ENCODE measurements at places on chromosomes 3 and 15.
A peak's percentile ranks its signal among the peaks of the same experiment; 100 is the strongest.

DNA sequence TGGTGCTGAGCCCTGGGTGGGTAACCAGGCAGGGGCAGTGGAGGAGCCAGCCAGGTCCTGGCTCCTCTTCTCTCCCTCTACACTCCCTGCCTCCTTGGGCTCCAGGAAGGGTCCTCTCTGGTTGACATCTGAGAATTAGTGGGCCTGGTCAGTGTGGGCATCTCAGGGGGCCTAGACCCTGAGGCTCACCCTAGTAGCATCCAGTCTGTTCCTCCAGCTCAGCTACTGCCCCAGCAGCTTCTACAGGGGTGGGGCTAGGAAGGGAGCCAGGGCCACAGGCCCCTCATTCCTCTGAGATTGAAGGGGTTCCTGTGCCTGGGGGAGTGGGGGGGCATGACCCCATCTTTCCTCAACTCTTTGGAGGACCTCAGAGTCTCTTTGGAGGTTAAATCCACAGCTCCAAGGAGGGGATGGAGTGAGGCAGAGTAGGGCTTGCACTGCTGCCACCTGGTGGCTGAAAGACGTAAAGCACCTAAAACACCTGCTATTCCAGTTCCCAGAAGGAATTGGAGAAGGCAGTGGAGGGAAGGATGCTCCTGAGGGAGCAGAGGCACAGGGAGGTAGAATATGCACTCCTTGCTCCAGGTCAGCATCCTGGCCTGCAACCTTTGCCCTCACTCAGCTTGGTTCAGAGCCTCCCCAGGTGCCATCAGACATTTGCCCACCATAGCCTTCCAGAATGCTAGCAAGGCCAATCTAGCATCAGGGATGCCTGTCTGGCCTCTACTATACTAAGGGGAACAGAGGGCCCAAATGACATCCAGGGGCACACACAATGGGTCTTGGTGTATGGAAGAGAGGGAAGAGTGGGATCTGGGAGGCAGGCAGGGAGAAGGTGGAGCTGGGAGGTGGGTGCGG is 25.1 kb downstream of the C3orf18 start:
- peak; percentile 65 for DNase-seq

- no peak for DNase-seq
These were observed 70.1 kb downstream of the AP4E1 start for GRCh38 chr15:50978580-50978979.

GRCh38 chr3:97658668-97659285 is 105.8 kb upstream of the ARL6 start:
- peak; percentile 16 for DNase-seq

DNA sequence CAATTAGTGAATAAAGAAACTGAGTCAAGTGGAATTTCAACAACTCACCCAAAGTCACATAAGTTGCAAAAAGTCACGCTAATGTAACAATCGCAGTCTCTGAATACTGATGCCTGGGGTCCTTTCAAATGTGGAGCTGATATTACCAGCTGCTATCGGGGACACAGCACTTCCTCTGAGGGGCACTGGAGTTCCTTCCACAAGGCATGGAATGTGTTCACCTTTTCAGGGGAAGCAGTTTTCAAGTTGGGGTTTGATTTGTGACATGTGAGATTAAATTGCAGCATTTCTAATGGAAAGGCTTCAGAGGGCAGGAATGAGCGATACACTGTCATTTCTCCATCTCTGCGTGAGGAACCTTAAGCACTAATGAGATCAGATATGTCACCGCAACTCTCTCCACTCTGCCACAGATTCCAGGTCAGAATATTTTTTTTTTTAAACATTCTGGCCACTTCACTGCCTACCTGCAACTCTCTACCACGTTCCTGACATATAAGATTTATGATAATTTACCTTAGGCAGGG is 807.2 kb upstream of the CFAP20DC start:
- DNase-seq = no peak

DNA sequence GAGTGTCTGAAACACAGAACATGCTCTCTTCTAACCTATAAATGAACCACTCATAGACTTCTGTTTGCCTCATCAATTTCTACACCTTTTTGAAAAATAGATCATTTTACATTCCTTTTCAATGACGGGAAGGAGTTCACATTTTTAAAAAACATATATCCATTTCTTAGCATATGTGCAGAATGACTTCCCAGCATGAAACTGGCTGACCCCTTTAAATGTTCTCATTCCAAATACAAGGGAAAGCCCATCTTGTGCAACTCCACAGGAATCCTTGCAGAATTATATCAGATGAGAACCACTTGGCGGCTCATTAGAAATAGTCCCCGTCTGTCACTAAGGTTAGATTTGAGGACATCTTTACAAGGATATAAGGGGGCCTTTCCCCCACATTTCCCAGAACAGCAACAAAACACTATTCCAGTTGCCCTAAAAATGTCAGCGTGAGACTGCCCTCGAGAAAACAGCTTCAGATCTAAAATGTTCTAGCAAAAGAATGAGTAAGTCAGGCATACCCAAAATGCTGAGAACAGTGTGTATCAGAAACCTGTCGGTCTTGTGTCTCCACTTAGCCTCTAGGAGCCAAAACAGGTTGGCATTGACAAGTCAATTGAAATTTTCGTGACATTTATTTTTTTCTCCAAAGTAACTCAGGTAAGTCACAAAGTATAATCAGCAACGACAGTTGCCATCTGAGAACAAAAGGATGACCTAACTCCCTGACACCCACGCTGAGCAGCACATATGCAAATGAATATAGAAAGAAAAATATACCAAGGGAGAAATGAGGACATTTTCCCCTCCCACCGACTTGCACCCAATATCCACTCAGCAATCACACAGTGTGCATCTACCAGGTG is 63.1 kb downstream of the FOXP1 start:
- DNase-seq = no peak

GRCh38 chr3:41525303-41526064 is 326.2 kb downstream of the CTNNB1 start:
- no peak for DNase-seq

DNA sequence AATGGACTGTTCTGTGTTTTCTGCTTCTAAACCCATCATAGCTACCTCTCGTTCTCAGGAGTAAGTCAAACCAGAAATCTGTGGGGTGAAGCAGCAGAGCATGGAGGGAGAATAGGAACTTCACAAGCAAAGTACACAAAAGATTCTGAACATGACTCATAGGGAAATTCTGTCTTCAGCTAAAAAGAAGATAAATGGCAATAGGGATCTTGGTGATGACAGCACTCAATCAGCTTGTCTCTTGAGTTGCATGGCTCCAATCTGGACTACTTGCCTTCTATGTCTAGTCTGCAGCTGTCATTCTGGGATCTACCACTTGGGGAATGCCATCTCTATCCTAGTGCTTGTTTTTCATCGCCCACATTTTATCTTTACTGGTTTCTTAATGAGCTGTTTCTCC is 13.5 kb upstream of the GRAMD1C start:
- DNase-seq = no peak

DNA sequence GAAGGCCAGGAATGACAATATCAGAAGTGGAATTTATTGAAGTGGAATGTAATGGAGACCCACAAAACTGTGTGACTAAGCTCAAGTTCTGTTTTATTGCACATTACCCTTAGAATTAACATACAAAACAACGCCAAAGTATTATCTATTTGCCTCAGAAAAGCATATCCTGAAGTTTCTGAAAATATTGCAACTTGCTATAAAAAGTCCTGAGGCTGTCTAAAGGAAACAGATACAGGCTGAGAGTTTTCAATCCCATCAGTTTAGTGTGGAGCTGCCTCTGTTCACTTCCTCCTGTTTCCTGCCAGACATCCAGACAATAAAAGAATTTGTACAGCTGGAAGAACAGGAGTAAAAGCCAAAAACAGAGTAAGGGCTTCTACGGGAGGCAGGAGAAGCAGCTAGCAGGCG is 108.8 kb downstream of the FBN1 start:
- peak; percentile 36 for DNase-seq

DNA sequence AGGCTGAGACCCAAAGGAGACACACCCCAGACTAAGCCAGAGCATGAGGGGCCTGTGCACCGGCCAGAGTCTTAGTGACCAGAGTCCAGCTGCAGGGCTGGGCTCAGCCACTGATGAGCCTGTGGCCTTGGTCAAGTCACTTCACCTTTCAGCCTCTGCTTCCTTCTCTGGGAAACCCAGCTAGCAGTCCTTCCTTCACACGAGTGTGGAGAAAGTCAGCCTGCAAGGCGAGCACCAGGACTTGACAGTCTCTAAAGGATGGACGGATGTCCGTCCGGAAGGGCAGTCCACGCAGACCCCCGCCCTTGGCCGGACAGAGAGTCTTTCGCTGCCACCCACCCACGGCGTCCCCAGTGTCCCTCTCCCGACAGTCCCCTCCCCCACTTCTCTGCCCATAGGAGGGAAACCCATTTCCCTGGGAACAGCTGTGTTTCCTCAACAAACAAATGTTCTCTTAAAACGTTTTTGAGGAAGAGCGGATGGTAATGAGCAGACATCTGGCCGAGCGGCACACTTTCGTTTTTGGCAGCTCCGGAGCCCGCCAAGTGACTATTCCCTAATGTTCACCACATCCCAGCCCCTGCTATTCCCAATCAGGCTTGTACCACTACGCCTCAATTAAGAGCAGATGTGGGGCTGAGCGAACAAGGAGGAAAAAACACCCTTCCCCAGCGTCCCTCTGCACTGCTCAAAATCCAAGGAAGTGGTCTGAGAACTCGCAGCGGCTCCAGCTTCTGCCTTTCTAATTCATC is 129.1 kb upstream of the SMAD3 start:
- DNase-seq = peak; percentile 18

GRCh38 chr3:132395126-132395525 is 22.2 kb upstream of the DNAJC13 start:
- no peak for DNase-seq

DNA sequence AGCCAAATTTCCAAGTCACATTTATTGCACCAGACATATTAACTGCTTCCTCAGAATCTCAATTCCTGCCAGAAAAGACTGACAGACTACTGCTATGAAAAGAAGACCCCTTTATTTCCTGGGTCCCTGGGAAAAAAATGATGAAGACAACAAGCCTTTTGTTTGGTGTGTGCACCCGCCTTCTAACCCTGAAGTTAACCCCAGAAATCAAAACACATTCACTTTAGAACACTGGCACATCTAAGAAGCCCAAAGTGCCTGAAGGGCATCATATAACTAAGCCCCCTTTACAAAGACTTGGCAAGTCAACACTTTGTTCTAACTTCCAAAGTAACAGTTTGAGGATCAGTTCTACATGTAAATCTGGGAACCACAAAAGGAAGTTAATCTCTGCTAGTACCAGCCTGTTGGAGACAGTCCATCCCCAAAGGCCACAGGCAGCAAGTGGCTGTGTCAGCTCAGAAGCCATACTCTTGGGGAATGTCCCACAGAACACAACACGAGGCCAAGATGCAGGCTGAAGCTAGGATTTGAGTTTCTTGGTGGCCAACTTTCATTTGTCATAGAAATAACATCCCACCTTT is 16.3 kb upstream of the ATP1B3 start:
- DNase-seq = no peak

GRCh38 chr15:66851311-66852063 is 149.5 kb downstream of the SMAD6 start:
- DNase-seq = peak; percentile 86

DNA sequence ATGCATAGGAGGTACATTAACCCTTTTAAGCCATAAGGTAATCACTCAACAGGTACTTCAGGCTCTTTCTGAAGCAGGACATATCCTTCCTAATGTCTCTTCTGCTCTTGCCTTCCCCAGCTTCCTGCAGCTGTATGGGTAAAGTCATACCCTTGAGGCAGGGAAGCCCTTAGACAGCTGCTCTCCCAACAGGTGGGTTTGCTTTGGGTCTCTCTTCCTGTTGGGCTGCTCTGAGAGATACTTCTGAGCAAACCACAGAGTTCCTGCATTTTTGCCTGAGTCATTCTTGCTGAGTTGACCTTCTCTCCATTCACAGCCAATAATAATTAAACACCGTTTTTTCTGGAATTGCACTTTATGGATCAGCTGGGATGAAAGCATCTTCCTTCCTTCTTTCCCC is 2.0 kb upstream of the TRAT1 start:
- DNase-seq = no peak

DNA sequence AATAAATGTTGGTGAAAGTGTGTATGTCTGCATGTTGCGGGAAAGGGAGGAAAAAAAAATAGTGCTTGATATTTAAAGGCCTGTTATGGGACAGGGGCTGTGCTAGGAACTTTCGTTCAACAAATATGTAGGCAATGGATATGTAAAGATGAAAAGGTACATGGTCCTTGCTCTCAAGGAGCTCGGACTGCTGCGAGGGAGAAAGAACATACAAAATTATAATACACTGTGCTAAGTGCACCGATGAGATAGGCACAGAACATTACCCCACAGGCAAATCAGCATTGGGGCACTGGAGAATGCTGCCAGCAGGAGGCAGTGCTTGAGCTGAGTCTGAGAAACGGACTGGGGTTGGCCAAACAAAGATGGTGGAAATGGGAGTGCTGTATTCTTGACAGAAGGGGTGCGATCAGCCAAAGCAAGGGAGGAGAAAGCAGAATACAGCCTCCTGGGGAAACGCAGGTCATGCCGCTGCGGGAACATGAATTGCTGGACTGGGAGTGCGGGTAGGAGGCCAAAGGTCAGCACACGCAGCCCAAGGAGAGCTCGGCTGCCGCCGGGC is 649 bp downstream of the C15orf40 start:
- peak; percentile 82 for DNase-seq

DNA sequence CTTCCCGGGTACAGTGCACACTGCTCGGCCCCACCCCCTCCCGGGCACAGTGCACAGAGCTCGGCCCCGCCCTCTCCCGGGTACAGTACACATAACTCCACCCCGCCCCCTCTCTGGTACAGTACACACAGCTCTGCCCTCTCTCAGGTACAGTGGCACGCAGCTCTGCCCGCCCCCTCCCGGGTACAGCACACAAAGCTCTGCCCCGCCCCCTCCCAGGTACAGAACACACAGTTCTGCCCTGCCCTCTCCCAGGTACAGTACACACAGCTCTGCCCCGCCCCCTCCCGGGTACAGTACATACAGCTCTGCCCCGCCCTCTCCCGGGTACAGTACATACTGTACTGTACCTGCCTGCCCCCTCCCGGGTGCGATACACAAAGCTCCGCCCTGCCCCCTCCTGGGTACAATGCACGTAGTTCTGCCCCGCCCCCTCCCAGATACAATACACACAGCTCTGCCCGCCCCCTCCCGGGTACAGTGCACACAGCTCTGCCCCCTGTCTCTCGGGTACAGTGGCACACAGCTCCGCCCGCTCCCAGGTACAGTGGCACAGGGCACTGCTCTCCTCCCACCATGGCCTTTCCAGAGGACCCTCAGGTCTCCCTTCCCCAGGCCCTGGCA is 16.4 kb upstream of the PRR20G start:
- no peak for DNase-seq
